GM23338 (cell line): ENCODE measurements at places on chromosomes 7 and 10. TPM values are rescaled to one million over a fixed set of nuclear protein-coding genes. Genes with fewer than 3 reads are reported as not detected.

Gene RADIL
- 7.8 and 9.8 TPM in 2 replicates for total RNA-seq

GRCh38 chr7:36396150-36396549 is 6.5 kb downstream of the ANLN start:
- no peak for DNase-seq

- no peak for DNase-seq
These were observed 15.8 kb upstream of the ZEB1 start for GRCh38 chr10:31303212-31303611.

DNA sequence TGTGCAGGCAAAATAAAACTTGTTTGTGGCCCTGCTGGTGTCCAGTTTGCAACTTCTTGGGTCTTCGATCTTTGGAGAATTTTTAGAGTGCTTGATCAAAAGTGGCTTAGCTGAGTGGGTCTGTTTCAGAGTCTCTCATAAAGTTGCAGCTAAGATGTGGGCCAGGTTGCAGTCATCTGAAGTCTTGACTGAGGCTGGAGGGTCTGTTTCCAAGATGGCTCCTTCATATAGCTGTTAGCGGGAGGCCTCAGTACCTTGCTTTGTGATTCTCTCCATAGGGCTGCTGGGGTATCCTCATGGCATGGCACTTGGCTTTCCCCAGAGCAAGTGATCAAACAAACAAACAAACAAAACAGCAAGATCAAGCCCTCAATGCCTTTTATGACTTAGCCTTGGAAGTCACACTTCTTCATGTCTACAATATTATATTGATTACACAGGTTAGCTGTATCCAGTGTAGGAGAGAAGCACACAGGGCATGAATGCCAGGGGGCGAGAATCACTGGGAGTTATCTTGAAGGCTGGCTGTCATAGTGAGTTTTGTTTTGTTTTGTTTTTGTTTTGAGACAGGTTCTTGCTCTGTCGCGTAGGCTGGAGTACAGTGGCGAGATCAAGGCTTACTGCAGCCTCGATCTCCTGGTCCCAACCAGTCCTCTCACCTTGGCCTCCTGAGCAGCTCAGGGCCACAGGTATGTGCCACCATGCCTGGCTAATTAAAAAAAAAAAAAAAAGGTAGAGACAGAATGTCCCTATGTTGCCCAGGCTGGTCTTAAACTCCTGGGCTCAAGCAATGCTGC is 10.2 kb downstream of the CYP26A1 start:
- DNase-seq: no peak

DNA sequence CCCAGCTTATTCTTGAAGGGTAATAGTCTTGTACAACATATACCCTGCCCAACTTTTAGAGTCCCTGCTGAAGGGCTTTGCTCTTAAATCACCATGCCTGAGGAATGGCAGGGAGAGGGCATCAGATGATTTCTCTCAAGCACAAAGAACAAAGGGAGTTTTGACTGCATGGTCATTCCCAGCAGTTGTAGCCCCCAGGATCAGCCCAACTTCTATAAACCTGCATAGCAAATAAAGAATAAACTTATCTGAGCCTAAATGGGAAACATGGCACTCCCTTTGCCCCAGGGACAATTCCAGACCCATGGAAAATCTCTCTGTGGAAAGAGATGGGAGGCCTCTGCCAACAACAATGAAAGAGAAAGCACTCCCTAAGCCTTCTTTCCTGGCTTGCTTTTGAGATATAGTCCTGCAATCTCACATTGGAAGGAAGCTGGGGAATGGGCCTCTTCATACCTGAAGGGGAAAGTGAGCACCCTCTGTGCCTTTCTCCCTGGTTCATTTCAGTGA is 18.7 kb downstream of the CADPS2 start:
- DNase-seq: no peak

DNA sequence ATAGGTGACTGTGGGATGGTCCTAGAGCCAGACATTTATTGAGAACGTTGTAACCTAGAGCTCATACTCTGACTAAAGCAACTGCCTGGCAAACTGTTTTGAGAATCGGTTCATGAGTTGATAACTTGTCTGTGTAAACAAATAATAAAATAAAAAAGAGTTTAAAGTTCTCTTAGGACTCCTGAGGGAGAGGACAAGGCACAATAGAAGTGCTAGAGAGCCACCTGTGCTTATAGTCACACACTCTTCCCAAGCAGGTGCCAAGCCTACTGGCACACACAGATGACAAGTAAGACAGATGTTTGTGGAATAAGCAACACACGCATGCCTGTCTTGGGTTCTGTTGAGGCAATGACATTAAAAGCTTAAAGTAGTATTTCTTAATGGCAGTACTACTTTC is 7.9 kb downstream of the EDRF1 start:
- DNase-seq: no peak

- no peak for DNase-seq
These were observed 172.2 kb downstream of the C7orf25 start for GRCh38 chr7:42739638-42740037.

GRCh38 chr7:99562114-99562784 is 3.8 kb downstream of the ZNF655 start:
- no peak for DNase-seq

DNA sequence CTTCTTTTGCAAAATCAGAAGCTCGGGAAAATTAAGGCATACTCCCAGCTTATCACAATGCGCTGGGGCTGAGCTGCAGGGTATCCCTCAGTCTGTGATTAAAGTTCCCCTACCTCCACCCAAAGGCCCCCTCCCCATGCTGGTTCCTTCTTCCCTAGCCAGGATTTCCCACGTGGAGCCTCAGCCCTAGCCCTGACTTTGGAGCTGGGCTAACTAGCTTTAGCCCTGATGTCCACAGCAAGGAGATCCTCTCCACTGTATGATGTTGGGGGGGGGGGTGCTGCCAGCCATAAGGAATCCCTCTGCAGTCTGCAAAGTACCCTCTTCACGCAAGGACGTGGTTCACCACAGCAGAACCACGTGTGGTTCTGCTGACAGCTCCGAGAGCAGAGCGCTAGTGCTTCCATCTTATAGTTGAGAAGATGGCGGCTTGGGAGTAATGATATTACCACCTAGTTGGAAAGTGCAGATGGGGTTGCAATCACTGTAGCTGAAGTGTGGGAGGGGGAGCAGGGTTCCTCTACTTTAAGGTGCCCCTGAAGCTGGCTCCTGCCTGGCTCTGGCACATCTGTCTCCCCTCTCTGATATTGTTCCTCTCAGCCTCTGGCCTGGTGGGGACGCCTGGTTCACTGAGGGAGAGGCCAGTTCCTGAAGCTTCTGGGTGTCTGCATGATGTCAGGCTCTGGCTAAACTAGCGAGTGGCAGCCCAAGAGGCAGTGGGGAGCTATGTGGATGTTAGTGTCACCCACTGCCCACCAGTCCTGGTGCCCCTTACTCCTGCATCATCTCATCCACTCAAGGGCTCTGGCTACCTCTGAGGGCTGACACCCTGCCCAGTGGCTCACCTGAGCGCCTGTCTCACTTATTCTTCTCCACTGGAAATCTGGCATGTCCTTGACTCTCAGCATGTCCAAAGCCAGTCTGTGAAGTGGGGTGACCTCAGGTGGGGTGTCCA is 270.7 kb downstream of the RPS24 start:
- DNase-seq: no peak

DNA sequence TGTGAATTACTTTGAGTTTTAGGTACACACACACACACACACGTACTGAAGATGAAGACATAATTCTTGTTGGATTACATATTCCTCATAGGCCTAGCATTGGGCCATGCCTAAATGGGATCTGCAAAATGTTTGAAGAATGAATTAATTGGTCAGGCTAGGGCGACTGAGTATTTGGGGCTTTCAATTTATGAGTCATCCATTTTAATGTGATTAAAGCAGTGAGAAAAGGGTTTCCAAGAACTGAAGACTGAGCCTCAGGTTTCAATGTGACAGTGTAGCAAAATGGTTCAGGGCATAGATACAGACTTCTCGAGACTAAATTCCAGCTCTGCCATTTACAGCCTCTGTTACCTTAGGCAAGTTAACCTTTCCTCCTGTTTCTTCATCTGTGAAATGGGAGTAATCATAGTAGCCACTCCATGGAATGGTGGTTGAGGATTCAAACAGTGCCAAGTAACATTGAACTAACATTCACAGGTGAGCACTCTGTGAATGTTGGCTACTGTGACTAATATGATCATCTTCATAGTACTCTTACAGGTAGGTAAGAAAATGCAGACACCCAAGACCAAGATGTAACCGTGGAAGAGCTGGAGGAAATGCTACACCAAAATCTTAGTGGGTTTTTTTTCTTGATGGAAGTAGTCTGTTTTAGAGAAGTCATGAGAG is 7.6 kb downstream of the BPGM start:
- no peak for DNase-seq
